Hindlimb muscle (tissue), 1 donor: ENCODE measurements at places on chromosomes 7 and 10. TPM values are rescaled to one million over a fixed set of nuclear protein-coding genes. Genes with fewer than 3 reads are reported as not detected.

The SVIL gene
- polyA plus RNA-seq = 265 TPM

The TFR2 gene
- 1.3 TPM for polyA plus RNA-seq

The CPA4 gene
- 1.9 TPM for polyA plus RNA-seq

The FFAR4 gene
- polyA plus RNA-seq = 0.43 TPM

The AKR1D1 gene
- not detected for polyA plus RNA-seq

The FANK1 gene
- polyA plus RNA-seq = 0.56 TPM

The CYP2C18 gene
- 0.12 TPM for polyA plus RNA-seq

The AFAP1L2 gene
- 40.2 TPM for polyA plus RNA-seq

The UCMA gene
- not detected for polyA plus RNA-seq

The ARHGAP19 gene
- 11.5 TPM for polyA plus RNA-seq

The SPDYE6 gene
- 11.5 TPM for polyA plus RNA-seq

The SPAM1 gene
- not detected for polyA plus RNA-seq

The MBL2 gene
- not detected for polyA plus RNA-seq

GRCh38 chr7:16007911-16008310 is 321.4 kb upstream of the MEOX2 start:
- no peak for DNase-seq

- DNase-seq = no peak
These were observed 112.0 kb downstream of the ANK3 start for GRCh38 chr10:60277656-60278055.

GRCh38 chr7:21544715-21545114 is 1.9 kb downstream of the DNAH11 start:
- DNase-seq = no peak

DNA sequence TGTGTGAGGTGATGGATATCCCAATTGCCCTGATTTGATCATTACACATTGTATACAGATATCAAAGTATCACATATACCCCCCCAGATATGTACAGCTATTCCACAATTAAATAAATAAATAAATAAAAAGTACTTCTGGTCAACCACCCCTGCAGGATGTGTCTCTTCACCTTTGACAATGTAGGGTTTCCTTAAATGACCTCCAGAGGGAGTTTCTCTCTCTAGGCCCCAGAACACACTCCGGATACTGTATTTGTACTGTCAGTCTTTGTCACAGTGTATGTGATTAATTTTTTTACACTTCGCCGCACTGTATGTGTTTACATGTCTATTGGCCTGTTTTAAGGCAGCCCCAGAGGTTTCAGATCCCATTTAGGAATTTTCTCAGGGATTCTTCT is 123.6 kb downstream of the ADCYAP1R1 start:
- DNase-seq = no peak

DNA sequence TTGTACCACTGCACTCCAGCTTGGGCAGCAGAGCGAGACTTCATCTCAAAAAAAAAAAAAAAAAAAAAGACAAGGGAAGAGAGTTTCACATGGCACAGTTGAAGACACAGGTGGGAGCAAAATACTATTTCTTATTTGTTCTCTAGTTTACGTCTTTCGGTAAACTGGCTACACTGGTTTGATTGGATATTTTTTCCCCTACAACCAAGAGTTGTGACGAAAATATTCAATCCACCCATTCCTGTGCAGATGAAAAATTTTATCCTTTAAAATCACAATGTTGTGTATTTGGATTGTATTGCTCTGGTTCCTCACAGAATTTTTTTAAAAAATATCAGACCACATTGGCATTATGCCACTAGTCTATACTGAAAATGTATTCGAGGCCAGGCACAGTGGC is 14.5 kb upstream of the ABCC2 start:
- no peak for DNase-seq

DNA sequence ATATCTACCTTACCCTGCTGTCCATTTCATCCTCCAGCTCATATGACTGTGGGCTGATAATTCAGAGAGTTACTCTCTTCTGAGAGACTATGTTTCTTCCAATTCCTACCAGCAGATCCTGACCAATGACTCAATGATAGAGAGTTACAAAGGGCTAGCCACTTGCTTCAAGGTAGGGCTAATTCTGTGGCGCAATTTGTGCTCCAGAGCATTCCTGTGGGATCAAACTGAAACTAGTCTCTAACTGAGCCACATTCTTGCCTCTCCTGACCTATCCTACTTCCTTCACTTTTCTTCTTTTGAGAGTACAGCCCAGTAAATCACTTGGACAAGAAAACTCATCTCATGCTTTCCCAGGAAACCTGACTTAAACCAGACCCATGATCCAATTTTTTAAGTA is 17.9 kb upstream of the ASZ1 start:
- DNase-seq = no peak

GRCh38 chr10:49270565-49270964 is 28.4 kb upstream of the C10orf71 start:
- no peak for DNase-seq

DNA sequence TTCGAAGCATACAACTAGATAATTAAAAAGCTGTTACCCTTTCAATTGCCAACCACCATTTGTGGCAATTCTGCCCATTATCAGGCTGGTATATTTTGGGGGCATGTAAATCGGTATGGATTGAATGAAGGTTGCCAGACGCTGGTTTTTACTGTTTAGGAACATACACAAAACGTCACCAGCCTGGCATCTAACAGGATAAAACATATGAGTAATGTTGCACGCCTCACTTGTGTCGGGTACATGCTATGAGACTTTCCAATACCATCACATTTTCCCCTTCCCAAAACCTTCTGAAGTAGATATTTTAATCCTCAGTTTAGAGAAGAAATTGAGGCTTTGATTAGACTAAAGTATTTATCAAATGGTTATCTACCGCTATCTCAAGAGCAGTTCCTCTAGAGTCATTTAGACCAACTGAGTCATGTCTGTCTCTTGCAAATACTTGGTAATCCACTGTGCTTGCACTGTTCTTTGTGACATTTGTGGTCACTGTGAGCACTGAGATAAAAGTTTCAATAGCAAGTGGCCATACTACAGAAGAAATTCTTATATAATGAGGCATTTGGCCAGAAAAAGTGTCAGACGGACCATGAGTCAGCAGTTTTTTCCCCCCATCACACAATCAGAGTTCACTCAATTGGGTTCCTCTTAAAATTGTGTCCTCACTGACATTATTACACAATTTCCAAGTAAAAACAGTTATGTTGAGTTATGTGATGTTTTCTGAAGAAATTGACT is 498.7 kb downstream of the NXPH1 start:
- DNase-seq = no peak

GRCh38 chr10:33441561-33441960 is 107.1 kb upstream of the NRP1 start:
- no peak for DNase-seq

DNA sequence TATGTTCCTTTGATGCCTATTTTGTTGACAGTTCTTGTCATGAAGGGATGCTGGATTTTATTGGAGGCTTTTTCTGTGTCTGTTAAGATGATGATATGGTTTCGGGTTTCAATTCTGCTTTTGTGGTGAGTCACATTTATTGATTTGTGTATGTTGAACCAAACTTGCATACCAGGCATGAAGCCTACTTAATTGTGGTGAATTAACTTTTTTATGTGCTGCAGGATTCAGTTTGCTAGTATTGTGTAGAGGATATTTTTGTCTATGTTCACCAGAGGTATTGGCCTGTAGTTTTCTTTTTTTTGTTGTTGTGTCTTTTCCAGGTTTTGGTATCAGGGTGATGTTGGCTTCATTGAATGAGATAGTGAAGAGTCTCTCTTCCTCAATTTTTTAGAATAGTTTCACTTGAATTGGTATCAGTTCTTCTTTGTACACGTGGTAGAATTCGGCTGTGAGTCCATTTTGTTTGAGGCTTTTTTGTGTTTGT is 345.9 kb downstream of the KIF20B start:
- no peak for DNase-seq

- DNase-seq = no peak
These were observed 19.4 kb upstream of the TBRG4 start for GRCh38 chr7:45130910-45131309.

- no peak for DNase-seq
These were observed 367.8 kb upstream of the GALNT17 start for GRCh38 chr7:70763961-70764691.
